ENCODE measurements at places on chromosomes 2 and 18.

DNA sequence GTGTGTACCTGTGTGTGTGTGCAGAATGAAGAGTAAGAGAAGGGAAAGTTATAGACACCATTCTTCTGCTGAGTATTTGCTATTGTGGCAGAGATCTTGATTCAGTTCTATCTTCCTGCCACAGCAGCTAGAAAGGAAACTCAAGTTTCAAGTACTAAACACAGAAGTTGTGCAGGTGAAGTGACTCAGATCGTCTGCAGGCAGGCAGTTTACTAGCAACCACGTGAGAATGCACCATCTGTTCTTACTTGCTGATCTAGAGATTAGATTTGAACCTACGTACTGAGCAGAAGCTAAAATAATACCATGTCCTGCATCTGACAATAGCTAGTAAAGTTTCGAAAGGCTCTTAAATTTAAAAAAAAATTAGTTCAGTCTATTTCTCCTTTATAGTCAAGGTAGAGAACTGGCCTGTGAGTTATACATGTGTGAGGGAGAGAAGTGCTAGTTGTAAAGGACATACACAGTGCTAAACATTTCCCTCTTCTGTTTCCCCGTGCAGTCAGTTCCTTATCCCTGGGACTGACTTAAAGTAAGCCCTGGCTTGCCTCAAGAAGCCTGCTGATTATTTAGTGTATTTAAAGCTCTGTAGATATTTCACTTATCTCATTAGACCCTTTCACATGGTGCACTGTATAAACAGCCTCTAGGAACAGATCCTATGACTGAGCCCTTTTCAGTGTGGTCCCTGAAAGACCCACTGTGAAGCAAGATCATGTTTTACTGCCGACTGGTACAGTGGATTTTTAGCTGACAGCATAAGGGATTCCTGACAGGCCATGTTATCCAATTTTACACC, 45.0 kb downstream of the SLC38A11 start:
- H3K27ac ChIP-seq = no peak overlapping the region
- no peaks in the 10 kb centered on the region for H3K36me3 ChIP-seq
- H3K4me1 ChIP-seq = no peaks in the 10 kb centered on the region
- no peaks in the 10 kb centered on the region for H3K27me3 ChIP-seq
- no peak overlapping the region for H3K4me3 ChIP-seq

GRCh38 chr2:25088817-25089516, 47.1 kb downstream of the EFR3B start:
- H3K36me3 ChIP-seq = no peaks in the 10 kb centered on the region
- H3K27ac ChIP-seq = no peak overlapping the region
- no peaks in the 10 kb centered on the region for H3K27me3 ChIP-seq
- DNase-seq = no peak

DNA sequence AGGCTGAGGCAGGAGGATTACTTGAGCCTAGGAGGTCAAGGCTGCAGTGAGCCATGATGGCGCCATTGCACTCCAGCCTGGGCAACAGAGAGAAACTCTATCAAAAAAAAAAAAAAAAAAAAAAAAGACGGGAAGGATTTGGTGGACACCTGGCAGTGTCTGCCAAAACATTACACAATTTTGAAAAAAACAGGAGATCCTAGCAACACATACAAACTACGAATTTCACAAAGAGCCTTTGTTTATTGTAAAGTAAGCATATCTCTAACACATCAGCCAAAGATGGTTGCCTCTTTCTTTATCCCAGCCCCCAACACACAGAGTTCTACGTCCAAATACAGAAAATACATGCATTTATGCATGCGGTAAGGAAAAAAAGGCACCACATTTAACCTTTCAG, 7.6 kb downstream of the GPR45 start:
- no peak for DNase-seq
- H3K27ac ChIP-seq = no peak overlapping the region
- H3K4me1 ChIP-seq = no peaks in the 10 kb centered on the region
- H3K4me3 ChIP-seq = no peak overlapping the region

DNA sequence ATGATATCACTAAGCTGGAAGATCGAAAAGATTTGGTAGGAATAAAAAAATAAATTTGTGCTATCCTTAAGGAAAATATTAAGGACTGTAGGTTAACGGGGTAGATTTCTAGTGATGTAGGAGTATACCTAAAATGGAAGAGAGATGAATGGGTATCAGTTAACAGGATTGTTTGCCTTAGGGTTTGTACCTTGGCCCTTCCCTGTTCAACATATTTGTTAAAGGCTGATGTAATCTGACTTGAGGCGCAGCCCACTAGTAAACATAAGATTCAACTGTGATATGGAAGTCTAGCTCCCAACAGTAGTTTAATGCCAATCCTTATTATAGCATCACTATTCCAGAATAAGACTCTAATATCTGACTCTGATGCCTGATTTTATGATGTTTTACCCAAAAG, 685.2 kb downstream of the DCC start:
- H3K27ac ChIP-seq = no peak overlapping the region
- no peaks in the 10 kb centered on the region for H3K4me1 ChIP-seq
- DNase-seq = no peak
- H3K36me3 ChIP-seq = no peaks in the 10 kb centered on the region

DNA sequence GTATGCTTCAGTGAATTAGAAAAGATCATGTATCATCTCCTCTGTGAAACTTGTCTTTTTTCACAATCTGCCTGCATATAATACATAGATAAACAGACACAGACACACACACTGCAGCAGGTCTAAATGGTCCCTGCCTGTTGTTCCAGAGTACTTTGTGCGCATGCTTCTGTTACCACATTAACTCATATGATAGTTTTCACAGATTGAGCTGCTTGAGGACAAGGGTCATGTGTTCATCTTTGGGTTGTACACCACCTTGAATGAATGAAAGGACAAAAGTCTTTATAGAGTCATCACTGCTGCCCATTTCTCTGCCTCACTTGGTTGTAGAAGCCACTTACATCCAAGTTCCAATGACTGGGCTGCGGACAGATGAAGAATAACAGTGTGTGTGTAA, 72.7 kb upstream of the GLS start:
- no peaks in the 10 kb centered on the region for H3K27me3 ChIP-seq
- no peak overlapping the region for H3K27ac ChIP-seq
- H3K36me3 ChIP-seq = no peaks in the 10 kb centered on the region
- DNase-seq = no peak

- no peak for DNase-seq
- H3K4me3 ChIP-seq = no peak overlapping the region
- no peaks in the 10 kb centered on the region for H3K36me3 ChIP-seq
- no peaks in the 10 kb centered on the region for H3K27me3 ChIP-seq
These were observed 264.1 kb upstream of the FN1 start for GRCh38 chr2:215699700-215700538.

- H3K4me3 ChIP-seq = no peak overlapping the region
- DNase-seq = no peak
- no peaks in the 10 kb centered on the region for H3K27me3 ChIP-seq
- no peaks in the 10 kb centered on the region for H3K36me3 ChIP-seq
These were observed 34.8 kb upstream of the EPAS1 start for GRCh38 chr2:46262248-46262938.

DNA sequence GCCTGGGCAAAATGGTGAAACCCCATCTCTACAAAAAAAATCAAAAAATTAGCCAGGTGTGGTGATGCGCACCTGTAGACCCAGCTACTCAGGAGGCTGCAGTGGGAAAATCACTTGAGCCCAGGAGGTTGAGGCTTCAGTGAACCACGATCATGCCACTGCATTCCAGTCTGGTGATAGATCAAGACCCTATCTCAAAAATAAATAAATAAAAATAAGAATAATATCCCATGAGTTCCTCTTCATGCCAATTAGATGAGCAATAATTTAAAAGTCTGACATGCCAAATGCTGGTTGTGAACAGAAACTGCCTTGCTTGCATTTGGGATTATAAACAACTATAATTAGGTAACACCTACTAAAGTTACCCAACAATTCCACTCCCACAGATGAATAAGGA, 22.1 kb upstream of the ANKRD44 start:
- H3K36me3 ChIP-seq = no peaks in the 10 kb centered on the region
- no peaks in the 10 kb centered on the region for H3K27me3 ChIP-seq
- H3K4me1 ChIP-seq = no peaks in the 10 kb centered on the region
- no peak overlapping the region for H3K4me3 ChIP-seq

- no peaks in the 10 kb centered on the region for H3K36me3 ChIP-seq
These were observed 133.0 kb upstream of the TLK1 start for GRCh38 chr2:171293661-171294060.

GRCh38 chr2:85525567-85525966, 13.4 kb upstream of the MAT2A start:
- H3K4me3 ChIP-seq = no peak overlapping the region
- no peak overlapping the region for H3K27ac ChIP-seq
- DNase-seq = no peak
- no peaks in the 10 kb centered on the region for H3K36me3 ChIP-seq

GRCh38 chr2:137123226-137123625, 357.9 kb downstream of the THSD7B start:
- H3K36me3 ChIP-seq = no peaks in the 10 kb centered on the region
- no peaks in the 10 kb centered on the region for H3K27me3 ChIP-seq
- no peaks in the 10 kb centered on the region for H3K4me1 ChIP-seq

GRCh38 chr2:75326645-75327044, 127.3 kb upstream of the TACR1 start:
- H3K4me3 ChIP-seq = no peak overlapping the region
- H3K36me3 ChIP-seq = no peaks in the 10 kb centered on the region
- no peaks in the 10 kb centered on the region for H3K4me1 ChIP-seq

- H3K36me3 ChIP-seq = no peaks in the 10 kb centered on the region
- H3K4me1 ChIP-seq = no peaks in the 10 kb centered on the region
- H3K27me3 ChIP-seq = no peaks in the 10 kb centered on the region
- H3K4me3 ChIP-seq = no peak overlapping the region
These were observed 19.6 kb downstream of the SEC11C start for GRCh38 chr18:59159265-59159664.

DNA sequence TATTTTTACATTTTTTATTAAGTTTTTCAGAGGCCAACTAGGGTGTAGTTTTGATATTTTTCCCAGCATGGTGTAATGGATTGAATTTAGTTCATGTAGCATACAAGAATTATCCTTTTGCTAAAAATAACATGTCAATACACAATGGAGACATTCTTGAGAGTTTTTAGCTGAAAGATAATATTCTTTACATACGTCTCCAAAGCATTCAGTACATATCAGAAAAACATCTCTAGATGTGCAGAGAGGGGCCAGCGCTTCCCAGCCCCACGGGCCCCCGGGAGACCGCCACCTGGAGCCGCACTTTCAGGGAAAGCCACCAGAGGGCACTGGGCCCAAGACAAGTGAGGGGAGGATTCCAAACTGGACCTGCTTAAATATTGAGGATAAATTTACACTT, 499.4 kb downstream of the GALR1 start:
- no peak for DNase-seq
- no peaks in the 10 kb centered on the region for H3K27me3 ChIP-seq
- H3K4me3 ChIP-seq = no peak overlapping the region
- H3K27ac ChIP-seq = no peak overlapping the region
- no peaks in the 10 kb centered on the region for H3K4me1 ChIP-seq

- H3K4me1 ChIP-seq = no peaks in the 10 kb centered on the region
- H3K27ac ChIP-seq = no peak overlapping the region
- no peaks in the 10 kb centered on the region for H3K27me3 ChIP-seq
- no peaks in the 10 kb centered on the region for H3K36me3 ChIP-seq
These were observed 647.7 kb upstream of the ZNF804A start for GRCh38 chr2:183950673-183951072.

DNA sequence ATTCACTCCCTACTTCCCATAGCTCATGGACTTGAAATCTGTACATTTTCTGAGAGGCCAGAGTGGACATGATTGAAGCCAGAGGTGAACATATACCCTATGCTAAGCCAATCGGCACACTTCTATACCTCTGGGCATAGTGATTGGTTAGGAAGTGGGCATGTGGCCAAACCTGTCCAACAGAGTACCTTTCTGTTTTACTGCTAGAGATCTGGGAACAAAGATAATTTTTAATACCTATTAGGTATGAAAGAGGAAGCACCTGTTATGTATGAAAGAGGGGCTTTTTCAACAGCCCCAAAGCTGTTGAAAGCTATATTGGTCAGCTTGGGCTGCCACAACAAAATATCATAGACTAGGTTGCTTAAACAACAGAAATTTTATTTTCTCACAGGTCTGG, 27.7 kb downstream of the METTL8 start:
- no peaks in the 10 kb centered on the region for H3K27me3 ChIP-seq
- no peak overlapping the region for H3K27ac ChIP-seq
- DNase-seq = no peak
- H3K4me1 ChIP-seq = no peaks in the 10 kb centered on the region
- H3K4me3 ChIP-seq = no peak overlapping the region

DNA sequence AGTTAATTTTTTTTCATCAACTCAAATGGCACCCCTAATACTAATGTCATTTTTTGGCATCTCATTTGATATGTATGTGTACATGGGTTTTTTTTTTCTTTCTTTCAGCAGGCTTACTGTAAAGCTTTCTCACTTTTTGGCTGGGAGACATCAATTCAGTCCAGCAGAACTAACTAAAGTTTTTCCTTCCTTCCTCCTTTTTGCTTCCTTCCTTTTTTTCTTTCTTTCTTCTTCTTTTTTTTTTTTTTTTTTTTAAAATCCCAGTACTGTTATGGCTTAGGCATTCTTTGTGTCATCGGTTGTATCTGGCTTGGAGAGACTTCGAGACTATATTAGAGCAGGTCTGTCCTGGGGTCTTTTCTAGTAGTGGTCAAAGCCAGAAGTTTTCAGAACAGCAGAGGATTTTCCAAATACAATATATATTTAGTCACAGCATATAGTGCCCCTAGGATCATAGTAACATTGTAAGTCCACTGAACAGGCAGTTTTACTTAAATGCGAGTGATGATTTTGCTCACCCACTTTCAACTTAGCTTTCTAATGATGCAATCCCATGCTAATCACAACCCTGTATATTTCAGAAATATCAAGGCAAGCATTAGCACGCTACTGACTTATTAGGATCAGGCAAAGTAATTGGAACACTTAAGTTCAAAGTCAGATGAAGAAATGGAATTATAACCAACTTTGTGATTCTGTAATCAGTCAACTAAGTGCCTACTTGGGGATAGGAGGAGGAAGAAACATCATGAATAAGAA, 4.0 kb downstream of the KLHL29 start:
- no peaks in the 10 kb centered on the region for H3K27me3 ChIP-seq
- H3K4me1 ChIP-seq = peaks cover 22% of the 10 kb centered on the region
- no peak for DNase-seq
- no peak overlapping the region for H3K4me3 ChIP-seq
- no peak overlapping the region for H3K27ac ChIP-seq

DNA sequence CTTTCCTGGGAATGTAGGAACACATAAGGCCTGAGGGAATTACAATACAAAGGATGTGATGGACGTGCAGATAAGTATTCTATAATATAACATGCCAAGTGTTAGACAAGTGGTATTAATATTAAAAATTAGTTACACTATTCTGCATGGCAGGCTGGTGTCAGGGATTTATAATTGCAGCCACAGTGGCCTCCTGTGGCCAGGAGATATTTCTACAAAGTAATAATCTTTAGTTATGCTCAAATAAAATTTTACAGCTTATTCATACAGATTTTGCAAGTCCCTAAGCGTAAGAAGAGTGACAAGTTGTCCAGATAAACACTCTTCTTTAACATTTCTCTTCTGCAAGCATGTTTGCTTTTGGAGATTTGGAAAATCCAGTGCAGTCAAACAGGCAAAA, 90.4 kb upstream of the CBLN2 start:
- DNase-seq = no peak
- H3K27me3 ChIP-seq = no peaks in the 10 kb centered on the region
- no peak overlapping the region for H3K4me3 ChIP-seq
- no peak overlapping the region for H3K27ac ChIP-seq

Measured in psoas muscle (tissue), 8 donors.